Cardiac muscle cell (in vitro differentiated cells and primary cell): ENCODE measurements at places on chromosomes 11 and 22. TPM values are rescaled to one million over a fixed set of nuclear protein-coding genes. Genes with fewer than 3 reads are reported as not detected.
A peak's percentile ranks its signal among the peaks of the same experiment; 100 is the strongest.

GRCh38 chr11:62147545-62147944 lies 23.7 kb downstream of the INCENP start:
- H3K27ac ChIP-seq = no peak overlapping the region
- no peak for DNase-seq
- no peaks in the 10 kb centered on the region for H3K4me1 ChIP-seq

DNA sequence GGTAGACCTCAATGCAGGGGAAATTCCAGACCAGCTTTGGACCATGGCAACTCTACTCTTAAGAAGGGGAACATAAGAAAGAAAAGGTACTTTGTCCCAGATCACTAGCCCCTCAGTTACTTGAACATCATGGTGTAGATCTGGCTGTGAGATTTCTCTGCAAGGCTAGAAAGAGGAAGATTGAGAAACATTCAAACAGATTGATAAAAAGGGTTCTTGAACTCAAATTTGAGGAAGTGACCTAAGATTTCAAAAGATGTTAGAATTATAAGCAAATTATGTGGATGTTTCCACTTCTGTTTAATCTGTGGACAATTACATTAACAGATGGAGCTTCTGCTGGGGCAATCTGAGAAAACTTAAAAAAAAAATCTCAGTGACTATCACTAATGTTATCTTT lies 21.8 kb upstream of the UPB1 start:
- no peak for DNase-seq
- no peaks in the 10 kb centered on the region for H3K4me1 ChIP-seq
- no peaks in the 10 kb centered on the region for H3K36me3 ChIP-seq
- no peak overlapping the region for H3K4me3 ChIP-seq
- no peaks in the 10 kb centered on the region for H3K27me3 ChIP-seq

Gene SOX6
- total RNA-seq = 7.6 and 9.6 TPM in 2 replicates

Gene FOLH1
- 0.53 TPM in 1 of 2 replicates, not detected in the other for total RNA-seq

- no peak overlapping the region for H3K27ac ChIP-seq
- H3K27me3 ChIP-seq = no peaks in the 10 kb centered on the region
- DNase-seq = no peak
- no peaks in the 10 kb centered on the region for H3K36me3 ChIP-seq
- no peaks in the 10 kb centered on the region for H3K4me1 ChIP-seq
These were observed 30.0 kb upstream of the PTPRJ start for GRCh38 chr11:47950396-47950795.

DNA sequence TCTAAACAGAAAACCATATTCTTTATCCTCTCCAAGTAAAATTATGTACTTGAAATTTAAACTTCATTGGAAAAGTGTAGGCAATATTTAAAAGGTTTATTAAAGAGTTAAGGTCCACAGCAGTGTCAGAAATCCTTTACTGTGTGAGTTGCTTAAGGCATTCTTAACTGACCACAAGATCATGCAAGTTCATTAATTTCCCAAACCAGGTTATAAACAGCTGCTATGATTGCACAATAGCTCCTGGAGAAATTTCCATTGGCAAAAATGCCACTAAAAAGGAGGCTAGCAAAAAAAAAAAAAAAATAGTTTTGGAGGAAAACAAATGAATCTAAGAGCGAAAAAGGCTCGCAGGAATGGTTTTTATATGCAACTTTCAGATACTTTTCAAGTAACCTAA lies 106.2 kb downstream of the ETS1 start:
- H3K27ac ChIP-seq = no peak overlapping the region
- H3K36me3 ChIP-seq = no peaks in the 10 kb centered on the region
- DNase-seq = peak; percentile 93
- H3K27me3 ChIP-seq = peaks cover 3% of the 10 kb centered on the region
- peaks cover 10% of the 10 kb centered on the region for H3K4me1 ChIP-seq
- no peak overlapping the region for H3K4me3 ChIP-seq

Gene MAPK8IP2
- 1.7 and 2.4 TPM in 2 replicates for total RNA-seq

DNA sequence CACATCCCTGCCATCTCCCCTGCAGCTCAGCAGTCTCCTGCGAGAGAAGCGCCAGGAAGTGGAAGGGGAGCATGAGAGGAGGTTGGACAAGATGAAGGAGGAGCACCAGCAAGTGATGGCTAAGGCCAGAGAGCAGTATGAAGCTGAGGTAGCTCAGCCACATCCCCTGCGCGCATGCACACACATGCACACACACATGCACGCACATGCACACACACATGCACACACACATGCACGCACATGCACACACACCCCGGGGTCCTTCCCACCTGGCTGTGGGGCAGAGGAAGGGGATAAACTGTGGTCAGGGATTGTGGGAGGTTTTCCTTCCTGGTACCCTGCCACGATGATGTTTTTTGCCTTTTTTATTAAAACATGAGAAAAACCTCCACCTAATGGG lies 65.3 kb downstream of the CEP164 start:
- H3K36me3 ChIP-seq = peaks cover 11% of the 10 kb centered on the region
- no peak overlapping the region for H3K4me3 ChIP-seq
- no peak for DNase-seq
- H3K27me3 ChIP-seq = no peaks in the 10 kb centered on the region
- no peak overlapping the region for H3K27ac ChIP-seq
- H3K4me1 ChIP-seq = no peaks in the 10 kb centered on the region

Gene FOSL1
- total RNA-seq = 0.21 TPM in 1 of 2 replicates, not detected in the other

Gene ALX4
- 0.15 and 0.18 TPM in 2 replicates for total RNA-seq

DNA sequence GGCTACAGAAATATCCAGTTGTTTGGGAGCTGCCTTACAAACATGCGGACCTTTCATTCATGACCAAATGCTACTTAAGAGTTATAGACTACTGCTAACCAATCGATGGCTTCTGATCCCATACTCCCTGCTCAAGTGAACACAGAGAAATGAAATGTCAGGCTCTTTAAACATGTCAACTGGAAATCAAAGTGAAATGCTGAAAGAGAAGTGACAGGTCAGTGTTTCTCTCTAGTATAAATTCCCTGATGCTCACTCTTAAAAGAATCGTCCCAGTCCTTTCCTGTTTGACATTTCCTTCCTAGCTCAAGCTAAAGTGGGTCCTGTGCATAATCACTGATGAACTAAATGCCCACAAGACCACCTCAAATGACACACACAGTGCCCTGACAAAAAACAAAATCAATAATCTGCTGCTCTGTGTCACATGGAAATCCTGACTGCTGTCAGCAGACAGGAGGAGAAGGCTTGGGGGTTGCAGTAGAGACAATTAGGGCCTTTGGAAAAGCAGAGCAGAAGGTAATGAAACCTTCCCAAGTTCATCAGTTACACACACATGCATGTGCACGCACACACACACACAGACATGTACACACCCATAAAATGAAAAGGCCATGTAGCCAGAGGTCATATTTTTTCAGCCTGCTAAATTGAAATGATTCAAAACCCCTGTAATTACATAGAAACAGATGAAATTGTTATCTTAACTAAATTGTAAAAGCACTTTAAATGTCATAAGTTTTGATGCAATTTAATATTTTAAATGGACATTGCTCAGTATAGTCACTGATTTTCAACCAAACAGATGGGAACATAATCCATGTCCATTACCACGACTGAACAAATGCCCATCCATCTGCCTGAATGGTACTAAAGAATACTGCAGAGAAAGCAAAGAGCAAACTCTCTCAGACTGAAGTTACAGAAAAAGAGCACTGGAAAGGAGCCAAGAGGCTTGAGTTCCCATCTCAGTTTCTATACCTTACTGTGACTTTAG lies 330.7 kb downstream of the TTC28 start:
- peaks cover 46% of the 10 kb centered on the region for H3K4me1 ChIP-seq
- H3K4me3 ChIP-seq = no peak overlapping the region
- no peaks in the 10 kb centered on the region for H3K27me3 ChIP-seq
- H3K27ac ChIP-seq = peak overlapping the region; percentile 40
- DNase-seq = no peak

Gene PHF21B
- 4.8 and 7.2 TPM in 2 replicates for total RNA-seq

- H3K4me3 ChIP-seq = no peak overlapping the region
- H3K36me3 ChIP-seq = no peaks in the 10 kb centered on the region
- no peaks in the 10 kb centered on the region for H3K27me3 ChIP-seq
- peaks cover 7% of the 10 kb centered on the region for H3K4me1 ChIP-seq
- H3K27ac ChIP-seq = no peak overlapping the region
- no peak for DNase-seq
These were observed 4.1 kb upstream of the CD82 start for GRCh38 chr11:44561275-44561805.

GRCh38 chr22:40053460-40053859 lies 58.7 kb downstream of the FAM83F start:
- H3K27ac ChIP-seq = no peak overlapping the region
- no peaks in the 10 kb centered on the region for H3K27me3 ChIP-seq
- H3K4me3 ChIP-seq = no peak overlapping the region
- H3K36me3 ChIP-seq = no peaks in the 10 kb centered on the region
- no peak for DNase-seq

DNA sequence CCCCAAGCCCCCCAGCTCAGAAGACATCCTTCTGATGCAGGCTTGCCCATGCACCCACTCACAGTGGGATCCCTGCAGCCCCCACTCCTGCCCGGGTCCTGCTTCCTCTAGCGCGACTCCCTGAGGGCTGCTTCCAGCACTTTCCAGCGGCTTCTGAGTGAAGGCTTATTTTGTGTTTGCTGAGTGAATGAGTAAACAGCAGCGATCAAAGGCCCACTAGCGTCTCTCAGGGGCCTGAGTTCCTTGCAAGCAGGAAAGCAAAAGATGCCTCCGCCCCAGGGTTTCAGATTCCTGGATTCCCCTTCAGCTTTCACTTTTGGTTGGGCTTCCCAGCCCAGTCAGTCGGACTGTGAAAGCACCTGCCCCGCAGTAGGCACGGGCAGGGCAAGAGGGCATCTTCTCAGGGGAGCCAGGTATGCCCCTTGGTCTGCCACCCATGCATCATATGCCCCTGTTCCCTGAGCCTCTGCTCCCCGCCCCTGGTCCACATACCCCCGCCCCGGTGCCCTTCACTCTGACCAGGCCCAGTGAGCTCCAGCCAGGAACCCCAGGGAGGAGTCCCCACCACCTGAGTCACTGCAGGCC lies 9.2 kb downstream of the FADD start:
- no peak for DNase-seq
- H3K36me3 ChIP-seq = no peaks in the 10 kb centered on the region
- no peak overlapping the region for H3K27ac ChIP-seq
- H3K4me1 ChIP-seq = peaks cover under 1% of the 10 kb centered on the region

DNA sequence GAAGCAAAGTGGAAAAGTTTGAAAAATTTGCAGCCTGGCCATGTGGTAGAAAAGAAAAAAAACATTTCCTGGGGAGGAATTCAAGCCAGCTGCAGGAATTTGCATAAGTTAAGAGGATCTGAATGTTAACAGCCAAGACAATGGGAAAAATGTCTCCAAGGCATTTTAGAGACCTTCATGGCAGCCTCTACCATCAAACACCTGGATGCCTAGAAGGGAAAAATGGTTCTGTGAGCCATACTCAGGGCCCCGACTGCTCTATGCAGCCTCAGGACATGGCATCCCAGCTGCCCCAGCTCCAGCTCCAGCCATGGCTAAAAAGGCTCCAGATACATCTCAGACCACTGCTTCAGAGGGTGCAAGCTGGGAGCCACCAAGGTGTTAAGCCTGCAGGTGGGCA lies 149.1 kb upstream of the SOX6 start:
- no peak overlapping the region for H3K4me3 ChIP-seq
- no peaks in the 10 kb centered on the region for H3K36me3 ChIP-seq
- H3K27me3 ChIP-seq = no peaks in the 10 kb centered on the region
- no peak overlapping the region for H3K27ac ChIP-seq

- H3K27ac ChIP-seq = no peak overlapping the region
- H3K4me1 ChIP-seq = no peaks in the 10 kb centered on the region
- no peaks in the 10 kb centered on the region for H3K36me3 ChIP-seq
- H3K27me3 ChIP-seq = no peaks in the 10 kb centered on the region
- peak; percentile 4 for DNase-seq
These were observed 405.7 kb downstream of the BUD13 start for GRCh38 chr11:116366980-116367645.

Gene ANO9
- total RNA-seq = 0.51 TPM in 1 of 2 replicates, not detected in the other
